ENCODE measurements at places on chromosomes 2 and 18.

GRCh38 chr2:19648583-19648982 lies 253.2 kb downstream of the TTC32 start:
- DNase-seq: no peak

DNA sequence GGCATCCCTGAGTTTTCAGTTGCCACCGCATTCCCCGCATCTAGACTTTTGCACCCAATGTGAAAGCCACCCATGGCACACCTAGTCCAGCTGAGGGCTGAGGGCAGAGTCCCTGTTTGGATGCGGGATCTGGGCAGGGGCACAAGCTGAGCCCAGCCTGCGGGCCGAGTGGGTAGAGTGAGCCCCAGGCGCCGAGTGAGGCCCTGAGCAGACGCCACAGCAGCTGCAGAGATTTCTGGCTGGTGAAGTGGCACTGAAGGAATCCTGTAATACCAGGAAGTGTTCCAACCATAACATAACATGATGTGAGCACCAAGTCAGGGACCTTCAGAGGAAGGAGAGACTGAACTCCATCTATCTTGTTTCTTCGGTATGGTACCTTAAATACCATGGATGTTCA lies 27.7 kb upstream of the FRZB start:
- no peak for DNase-seq

- no peak for DNase-seq
Measured at GRCh38 chr18:3584266-3584861, 134.4 kb downstream of the TGIF1 start.

DNA sequence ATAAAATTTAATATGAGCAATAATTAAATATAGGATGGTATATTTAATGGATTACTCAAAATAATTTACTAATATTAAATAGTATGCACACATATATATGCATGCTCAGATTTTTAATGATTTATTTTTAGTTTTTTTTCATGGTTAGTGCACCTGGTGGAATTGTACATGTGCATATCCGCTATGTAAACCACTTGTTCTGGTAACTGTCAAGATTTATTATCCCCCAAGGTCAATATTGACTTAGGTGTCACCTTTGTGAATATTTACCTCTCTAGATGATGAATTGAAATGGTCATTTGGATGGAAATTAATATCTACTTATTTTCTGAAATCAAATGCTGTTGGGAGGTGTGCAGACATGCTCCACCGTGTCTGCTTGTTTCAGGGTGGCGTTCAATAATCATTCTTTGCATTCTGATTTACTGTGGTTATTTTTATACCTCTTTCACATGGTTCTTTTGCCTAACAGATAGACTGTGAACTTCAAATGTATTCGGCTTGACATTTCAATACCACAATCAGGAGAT lies 14.7 kb downstream of the CNTNAP5 start:
- no peak for DNase-seq

Measured in heart left ventricle (tissue), 16 donors.